ENCODE measurements at places on chromosomes 1 and 21.

DNA sequence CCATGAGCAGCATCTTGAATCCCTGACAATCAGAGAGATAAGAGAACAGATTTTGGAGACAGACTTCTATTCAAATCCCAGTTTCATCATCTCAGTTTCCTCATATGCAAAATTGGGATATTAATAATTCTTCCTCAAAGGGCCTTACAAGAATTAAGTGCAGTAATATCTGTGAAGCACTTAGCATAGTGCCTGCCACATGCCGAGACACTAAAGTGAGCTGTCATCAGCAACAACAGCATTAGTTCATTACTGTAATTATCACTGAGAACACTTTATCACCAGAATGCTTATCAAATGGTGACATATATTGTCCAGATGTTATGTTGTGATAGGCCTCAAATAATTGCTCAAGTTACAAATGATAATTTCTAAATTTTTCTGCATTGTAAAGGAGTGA, 922 bp upstream of the FCRLB start:
- DNase-seq, result no peak

DNA sequence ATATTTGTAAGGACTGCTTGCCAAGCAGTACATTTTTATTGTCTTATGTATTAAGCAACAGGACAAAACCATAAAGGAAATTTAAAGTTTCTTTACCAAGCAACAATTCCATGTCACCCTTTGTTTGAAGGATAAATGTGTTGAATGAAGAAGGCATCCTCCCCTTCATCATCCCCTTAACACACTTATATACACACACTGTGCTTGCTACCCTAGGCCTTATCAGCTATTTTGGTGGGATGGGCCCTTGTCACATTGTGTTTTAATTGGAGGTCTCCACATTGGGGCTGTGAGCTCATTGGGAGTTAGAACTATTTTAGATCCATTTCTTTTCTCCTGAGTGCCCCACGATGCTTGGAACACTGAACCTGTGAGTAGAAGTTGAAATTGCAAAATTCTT, 1.9 kb downstream of the VANGL1 start:
- DNase-seq, result no peak

DNA sequence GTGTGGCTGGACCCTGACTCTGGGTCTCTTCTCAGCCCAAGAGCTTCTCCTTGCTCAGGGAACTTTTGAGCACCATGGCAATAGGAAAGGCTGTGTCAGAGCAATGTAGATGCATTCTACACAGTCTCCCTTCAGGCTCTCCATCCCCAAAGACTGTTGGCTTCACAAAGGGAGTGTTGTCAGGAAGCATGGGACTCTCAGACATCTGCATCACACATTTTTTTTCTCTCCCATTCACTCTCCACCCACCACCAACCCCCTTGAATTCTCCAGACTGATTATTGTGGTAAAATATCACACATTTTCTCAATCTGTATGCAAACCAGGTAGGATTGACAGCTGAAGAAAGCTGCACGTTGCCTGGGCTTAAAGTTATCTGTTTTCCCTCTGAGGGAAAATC, 105.4 kb upstream of the WARS2 start:
- no peak for DNase-seq

- no peak for DNase-seq
These were observed 24.5 kb downstream of the CXADR start for GRCh38 chr21:17537299-17537698.

GRCh38 chr1:238582816-238583215, 692.1 kb upstream of the ZP4 start:
- no peak for DNase-seq

GRCh38 chr1:196466654-196467053, 141.6 kb downstream of the KCNT2 start:
- DNase-seq, result no peak

DNA sequence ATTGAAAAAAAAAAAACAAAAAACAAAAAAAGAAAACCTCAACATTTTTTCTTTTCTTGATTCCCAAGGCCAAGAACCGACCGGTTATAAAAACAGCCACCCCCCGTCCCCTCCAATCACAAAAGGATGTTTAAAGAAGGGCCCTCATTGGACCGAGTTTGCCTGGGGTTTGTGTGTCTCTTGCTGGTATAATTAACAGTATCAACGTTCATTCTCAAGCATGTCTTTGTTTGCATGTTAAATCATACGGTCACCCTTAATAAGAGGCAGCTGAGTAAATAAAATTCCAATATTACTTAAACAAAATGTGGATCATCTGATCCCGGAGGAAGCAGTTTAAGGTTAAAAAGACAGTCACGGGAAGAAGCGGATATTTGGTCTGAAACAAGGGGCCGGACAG, 201.1 kb downstream of the PRDM2 start:
- DNase-seq, result peak; percentile 60

GRCh38 chr1:8217011-8217711, 100.8 kb upstream of the SLC45A1 start:
- DNase-seq, result no peak

DNA sequence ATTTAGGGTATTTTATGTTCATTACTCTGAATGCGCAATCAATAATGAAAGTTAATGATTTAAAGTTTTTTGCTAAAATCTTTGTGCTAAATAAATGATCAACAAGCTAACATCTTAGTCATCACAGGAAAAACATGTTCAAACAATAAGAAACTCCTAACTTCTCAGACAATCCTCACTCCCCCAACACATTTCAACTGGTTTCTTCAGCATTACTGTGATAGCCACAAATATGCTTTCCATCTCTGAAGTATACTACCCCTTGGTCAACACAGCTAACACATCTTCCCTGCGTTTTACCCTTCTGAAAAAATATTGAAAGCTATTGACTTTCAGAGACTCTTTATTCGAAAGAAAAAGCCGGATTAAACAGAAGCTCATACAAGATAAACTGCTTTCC, 85.8 kb downstream of the ZNF644 start:
- no peak for DNase-seq

GRCh38 chr1:198977909-198978308, 339.1 kb downstream of the PTPRC start:
- no peak for DNase-seq

- DNase-seq, result no peak
These were observed 738 bp downstream of the LURAP1 start for GRCh38 chr1:46203738-46204405.

- DNase-seq, result no peak
These were observed 21.7 kb upstream of the FAAH start for GRCh38 chr1:46372431-46372830.

DNA sequence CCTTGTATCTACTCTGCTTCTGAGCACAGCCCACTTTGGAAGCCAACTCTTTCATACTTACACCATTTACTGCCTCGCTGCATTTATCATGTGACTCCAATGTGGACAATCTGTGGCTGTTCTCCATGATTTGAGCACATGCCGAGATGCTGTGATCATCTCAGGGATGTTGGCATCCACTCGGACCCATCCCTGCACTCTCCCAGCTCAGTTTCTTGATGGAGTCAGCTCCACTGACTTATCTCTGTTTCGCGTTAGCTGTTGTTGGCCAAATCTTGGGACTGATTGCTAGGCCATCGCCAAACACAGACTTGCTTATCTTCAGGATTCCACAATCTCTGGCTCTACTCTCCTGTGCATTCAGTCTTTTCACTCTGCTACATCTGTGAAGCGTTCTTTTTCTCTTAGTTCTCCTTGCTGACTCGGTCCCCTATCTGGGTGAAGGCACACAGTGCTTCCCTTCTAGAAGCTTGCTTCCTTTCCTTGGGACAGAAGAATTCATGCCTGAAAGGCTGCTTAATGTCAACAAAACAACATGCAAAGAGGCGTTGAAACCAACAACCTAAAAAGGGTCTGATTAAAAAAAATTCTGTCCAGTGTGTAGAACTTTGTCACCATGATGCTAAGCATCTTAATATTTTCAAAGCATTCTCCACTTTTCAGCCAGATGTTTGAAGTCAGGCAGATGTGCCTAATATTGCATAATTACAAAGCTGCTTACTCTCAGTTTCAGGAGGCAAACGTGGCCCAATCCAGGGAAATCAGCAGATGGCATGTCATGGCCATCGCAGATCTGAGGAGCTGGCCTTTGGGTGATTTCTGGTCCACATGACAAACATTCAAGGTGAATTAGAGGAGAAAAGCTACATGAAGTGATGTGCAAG, 120.7 kb downstream of the NGF start:
- no peak for DNase-seq

GRCh38 chr1:205920159-205920558, 23.1 kb downstream of the SLC26A9 start:
- peak; percentile 89 for DNase-seq

GRCh38 chr1:154863315-154864174, 6.5 kb downstream of the KCNN3 start:
- DNase-seq, result no peak

GRCh38 chr1:43314233-43314632, 13.5 kb downstream of the TIE1 start:
- no peak for DNase-seq

DNA sequence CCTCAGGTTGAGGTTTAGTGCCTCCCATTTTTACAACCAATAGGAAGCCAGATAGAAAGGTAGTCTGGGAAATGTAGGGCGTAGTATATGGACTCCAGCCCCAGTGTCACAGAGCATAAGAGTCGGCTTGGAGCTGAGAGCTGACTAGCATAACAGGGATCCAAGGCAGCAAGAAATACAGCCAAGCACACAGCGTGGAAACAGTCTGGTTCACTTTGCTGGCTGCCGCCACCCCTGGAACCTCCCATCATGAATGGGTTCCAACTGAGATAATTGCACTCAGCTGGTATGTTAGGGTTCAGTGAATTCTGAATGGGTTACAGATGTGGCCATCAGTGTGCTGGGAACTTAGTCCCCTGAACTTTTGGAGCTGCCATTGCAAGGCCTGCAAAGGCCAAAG, 76.7 kb upstream of the GPR88 start:
- no peak for DNase-seq

DNA sequence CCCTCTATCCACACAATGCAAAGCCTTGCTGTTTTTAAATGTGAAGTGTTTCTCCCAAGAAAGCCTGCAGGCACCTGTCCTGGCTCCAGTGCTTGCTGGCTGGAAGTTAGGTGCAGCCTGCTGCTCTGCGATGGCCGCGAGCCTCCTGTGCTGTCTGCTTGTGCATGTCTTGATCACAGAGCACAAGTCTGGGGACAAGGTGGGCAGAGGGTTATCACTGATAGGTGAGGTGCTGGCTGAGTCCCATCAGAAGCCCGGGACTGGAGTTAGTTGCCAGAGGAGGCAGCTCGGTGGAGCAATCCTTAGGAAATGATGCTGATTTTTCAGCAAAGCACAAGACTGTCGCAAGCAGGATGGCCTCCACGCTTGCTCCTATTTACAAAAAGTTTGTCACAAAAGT, 137.8 kb upstream of the AJAP1 start:
- DNase-seq, result no peak

DNA sequence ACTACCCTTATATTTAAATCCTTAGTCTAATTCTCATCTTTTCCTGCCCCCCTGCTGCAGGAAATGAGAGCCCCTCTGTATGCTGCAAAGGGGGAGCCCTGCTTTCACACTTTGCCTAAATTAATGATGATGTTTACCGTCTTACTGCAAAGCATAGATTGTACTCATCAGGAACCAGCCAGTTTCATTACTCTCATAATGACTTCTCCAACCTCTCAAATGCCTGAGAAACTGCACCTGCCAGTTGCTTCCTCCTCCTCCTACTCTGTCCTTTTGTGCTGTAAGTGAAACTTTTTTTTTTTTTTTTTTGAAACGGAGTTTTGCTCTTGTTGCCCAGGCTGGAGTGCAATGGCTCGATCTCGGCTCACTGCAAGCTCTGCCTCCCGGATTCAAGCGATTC, 101.7 kb downstream of the ADSS2 start:
- no peak for DNase-seq

GRCh38 chr1:198106011-198106410, 50.8 kb upstream of the NEK7 start:
- no peak for DNase-seq

DNA sequence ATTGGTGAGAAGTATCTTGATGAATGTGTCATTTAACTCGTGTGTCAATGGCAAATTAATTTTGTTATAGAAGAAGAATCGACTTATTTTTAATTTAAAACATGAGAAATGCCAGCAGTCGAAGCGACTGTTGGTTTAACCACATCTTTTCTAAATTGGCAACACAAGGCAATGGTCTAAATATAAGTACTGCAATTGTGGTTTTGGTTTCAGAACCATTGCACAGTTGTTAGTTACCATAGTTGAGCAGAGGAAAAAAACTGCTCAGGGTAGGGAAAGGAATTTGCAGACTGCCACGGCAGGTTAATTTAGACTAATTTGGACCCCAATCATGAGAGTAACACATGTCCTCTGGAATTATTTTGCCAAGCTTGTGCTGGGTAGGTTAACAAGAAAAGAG, 185.6 kb upstream of the RUNX1 start:
- DNase-seq, result no peak

DNA sequence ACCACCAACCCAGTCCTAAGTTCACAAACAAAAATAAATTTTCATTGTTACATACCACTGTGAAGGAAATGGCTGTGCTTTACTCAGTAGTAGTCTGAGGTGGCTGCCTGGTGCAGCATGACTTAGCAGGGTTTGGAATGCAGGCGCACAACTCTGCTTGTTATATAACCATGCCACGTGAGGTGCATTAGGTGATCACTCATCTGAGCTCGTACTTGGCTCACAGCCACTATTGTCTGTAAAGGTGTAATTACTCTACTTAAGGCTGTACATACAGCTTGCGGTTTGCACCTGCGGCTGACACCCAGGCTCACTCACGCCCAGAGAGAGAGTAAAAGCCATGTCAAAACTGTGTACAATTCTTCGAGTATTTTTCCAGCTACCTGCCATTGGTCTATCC, 599.4 kb downstream of the LTN1 start:
- peak; percentile 95 for DNase-seq

GRCh38 chr1:21435646-21436487, 4.1 kb upstream of the NBPF3 start:
- DNase-seq, result no peak

DNA sequence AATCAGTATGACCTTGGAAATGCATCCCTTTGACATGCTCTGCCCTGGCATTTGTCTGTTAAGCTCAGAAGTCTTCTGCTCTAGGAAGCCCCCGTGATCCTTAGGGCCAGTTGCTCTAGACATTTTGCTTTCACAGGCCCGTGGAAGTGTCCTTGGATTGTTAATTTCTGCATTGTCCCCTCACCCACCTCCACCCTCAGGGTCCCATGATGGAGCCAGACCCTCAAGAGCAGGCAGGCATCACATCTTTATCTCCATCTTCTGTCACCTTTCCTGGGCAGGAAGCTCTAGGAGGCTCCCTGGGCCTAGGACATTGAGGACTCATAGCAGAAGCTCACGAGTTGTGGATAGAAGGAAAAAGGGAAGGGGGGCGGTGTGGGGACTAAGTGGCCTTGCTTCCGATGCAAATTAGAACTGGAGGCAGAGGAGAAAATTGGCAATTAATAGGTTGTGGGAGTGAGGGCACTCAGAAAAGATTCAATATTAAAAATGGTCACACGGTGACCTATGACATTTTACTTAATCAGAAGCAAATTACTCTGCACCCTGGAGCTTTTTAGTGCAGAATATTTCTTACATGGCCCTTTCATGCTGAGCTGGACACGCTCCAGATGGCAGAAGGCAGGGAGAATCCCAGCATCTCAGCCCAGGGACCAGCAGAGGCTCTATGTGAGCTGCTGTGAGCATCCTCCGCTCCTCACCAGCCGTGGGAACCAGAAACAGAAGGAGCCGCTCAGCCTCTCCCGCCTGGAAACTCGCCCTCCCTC, 185.0 kb downstream of the MATN1 start:
- DNase-seq, result no peak

- no peak for DNase-seq
These were observed 96.1 kb downstream of the NID1 start for GRCh38 chr1:235968831-235969230.

All from NCI-H2029 (cell line).